ENCODE measurements at places on chromosomes 16 and 17. TPM values are rescaled to one million over a fixed set of nuclear protein-coding genes. Genes with fewer than 3 reads are reported as not detected.

GRCh38 chr17:3961564-3962047 lies 2.6 kb downstream of the ATP2A3 start:
- DNase-seq: no peak

DNA sequence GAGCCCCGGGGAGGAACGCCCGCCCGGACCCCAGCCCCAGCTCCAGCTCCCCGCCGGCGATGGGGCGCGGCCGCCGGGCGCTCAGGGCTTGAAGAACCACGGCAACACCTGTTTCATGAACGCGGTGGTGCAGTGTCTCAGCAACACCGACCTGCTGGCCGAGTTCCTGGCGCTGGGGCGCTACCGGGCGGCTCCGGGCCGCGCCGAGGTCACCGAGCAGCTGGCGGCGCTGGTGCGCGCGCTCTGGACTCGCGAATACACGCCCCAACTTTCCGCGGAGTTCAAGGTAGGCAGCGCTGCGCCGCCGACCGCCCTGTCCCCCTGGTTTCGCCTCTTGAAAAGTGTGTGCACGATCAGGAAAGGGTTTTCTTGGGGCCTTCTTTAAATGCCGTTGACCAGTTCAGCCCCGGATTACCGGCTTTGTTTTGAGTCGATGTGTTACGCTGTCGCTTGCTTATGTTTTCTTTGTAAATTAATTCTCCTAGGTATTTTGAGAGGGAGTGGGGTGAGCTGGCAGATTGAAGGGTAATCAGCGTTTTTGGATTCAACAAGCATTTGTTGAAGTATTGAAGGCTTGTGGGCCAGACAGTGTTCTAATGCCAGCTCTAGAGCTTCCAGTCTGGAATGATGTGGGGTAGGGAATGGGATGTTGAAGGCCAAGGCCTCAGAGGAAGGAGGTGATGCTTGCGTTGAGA lies 681 bp downstream of the USP43 start:
- DNase-seq: no peak

DNA sequence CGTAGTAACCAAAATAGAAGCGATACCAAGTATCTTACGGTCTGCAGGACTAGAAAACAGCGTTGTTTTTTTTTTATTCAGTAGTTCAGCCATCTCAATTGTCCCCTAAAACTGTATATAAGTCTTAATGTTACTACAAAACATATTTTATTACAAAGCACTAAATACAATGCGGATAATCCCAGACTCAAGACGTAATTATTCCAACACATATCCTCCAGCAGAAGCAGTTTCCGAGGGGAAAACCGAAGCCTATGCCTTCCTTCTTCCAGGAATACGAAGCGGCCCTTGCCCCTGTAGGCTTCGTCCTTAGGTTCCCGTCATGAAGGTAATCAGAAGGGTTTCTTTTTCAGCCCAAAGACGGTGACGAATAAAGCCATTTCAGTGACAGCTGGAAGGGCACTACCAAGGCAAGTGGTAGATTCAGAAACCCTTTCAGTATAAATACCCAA lies 2.3 kb downstream of the TMEM107 start:
- DNase-seq: no peak

DNA sequence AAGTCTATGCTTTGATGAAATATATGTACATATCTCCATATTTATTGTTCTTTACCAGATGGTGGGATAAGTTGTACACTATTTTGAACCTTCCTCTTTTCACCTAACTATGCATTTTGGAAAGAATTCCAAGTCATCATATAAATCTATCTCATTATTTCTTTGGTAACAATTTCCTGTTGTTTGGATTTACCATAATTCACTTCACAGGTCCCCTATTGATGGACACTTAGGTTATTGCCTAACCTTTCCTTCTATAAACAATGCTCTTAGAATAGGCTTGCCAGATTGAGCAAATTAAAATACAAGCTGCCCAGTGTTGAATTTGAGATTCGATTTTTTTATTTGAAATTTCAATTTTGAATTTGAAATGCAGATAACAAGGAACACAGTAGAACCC lies 28.9 kb upstream of the DHX8 start:
- no peak for DNase-seq

DNA sequence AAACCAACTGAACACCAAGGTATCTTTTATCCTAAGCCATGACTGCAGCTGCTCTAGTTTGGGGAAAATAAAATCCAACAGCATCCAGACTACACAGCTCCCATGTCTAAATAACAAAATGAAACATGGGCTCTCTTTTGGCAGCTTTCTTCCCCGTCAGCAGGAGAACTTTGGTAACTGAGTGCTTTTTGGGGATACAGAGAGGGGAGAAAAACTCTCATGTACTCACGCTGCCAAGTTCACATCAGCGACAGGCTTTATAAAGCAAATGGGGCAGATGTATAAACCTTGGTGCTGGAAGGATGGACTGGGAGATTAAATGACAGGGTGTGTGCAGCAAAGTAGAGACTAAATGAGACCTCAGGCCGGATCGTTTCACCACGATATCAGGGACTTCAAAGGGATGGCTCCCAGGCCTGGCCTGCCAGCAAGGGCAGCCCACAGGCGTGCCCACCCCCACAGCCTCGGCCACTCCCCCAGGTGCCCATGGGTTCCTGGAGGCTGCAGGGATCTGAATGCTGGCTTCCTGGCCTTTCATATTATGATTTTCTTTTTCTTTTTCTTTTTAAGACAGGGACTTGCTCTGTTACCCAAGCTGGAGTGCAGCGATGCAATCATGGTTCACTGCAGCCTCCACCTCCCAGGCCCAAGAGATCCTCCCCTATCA lies 174.6 kb downstream of the ZNF423 start:
- DNase-seq: no peak

Gene GCGR
- total RNA-seq: not detected

DNA sequence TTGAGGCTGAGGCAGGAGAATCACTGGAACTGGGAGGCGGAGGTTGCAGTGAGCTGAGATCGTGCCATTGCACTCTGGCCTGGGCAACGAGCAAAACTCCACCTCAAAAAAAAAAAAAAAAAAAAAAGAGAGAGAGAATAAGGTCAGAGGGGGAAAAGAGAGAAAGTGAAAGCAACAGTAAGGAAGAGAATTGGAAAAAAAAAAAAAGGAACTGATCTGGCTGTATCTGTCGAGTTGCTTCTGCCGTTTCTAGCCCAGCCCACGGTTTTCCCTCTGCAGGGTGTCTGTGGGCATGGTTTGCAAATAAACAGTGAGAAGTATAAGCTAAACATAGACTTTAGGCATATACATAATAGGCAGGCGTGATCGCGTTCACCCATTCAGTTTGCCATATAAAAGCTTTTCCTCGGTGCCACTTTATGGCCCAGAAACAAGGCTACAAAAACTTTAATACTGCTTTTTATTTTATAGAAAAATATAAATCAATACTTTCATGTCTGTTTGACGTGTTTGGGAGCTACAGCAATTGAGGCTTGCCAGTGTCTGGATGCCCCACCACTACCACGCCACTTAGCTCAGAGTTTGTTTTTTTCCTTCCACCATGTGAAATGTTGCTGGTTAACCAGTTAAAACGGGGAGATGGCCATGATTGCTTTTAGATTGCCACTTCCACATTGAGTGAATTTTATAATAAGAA lies 436.7 kb downstream of the MAF start:
- no peak for DNase-seq

DNA sequence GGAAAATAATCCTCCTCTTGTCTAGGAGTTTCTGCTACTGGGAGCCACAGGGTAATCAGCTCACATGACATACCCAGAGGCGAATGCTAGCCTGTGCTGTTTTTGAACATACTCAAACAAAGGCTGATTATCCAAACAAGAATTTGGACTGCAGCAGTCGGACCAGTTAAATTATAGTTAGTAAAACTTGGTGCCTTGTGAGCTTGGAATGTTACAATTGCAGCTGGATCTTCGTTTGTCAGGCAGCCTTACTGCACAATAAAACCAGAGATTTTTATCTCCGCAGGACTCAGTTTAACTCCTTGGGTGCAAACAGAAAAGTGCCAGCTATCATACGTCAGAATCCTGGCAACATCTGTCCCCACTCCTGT lies 163.8 kb upstream of the TBX2 start:
- peak; percentile 82 for DNase-seq

All from RPMI7951 (cell line).